ENCODE measurements at places on chromosomes 11 and 22.

DNA sequence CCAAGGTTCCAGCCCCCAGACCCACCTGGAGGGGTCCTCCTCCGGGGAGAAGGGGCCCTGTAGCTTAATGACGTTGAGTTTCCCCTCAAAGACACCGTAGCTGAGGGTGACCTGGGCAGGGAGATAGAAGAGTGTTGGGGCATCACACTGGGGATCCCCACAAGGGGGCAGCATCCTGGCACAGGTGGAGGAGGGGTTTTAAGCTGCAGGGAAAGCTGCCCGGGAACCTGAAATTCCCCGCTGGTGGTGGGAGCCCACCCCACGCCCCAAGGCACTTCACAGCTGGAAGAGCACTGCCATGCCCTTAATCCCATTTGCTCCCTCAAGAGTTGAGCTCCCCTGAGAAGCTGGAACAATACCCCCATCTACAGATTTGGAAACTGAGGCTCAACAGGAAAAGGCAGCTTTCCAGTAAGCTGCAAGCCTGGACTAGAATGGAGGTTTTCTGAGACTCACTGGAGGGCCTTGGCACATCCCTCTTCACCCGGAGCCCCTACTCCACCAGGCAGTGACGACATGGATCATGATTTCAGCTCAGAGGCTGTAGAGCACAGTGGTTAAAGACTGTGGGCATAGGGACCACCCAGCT is 13.7 kb downstream of the MFNG start:
- no peak for DNase-seq

DNA sequence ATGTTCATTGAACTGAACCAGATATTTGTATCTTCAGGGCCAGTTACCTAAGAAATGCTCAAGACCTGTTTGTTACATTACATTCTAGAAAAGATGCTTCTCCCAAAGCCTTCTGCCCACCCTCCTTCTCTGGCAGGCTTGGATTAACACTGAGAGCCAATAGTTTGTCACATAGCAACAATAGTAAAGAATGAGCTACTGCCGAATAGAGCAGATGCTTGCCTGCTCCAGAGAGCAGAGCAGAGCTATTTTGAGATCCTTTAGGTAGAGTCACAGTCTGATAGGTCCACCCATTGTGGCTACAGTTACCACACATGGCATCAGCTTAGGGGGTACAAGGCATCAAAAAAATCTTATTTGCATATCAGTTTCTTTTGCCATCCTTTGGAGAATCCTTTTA is 13.5 kb upstream of the EP300 start:
- no peak for DNase-seq

- no peak for DNase-seq
Observed at GRCh38 chr22:33779243-33779642, 141.0 kb downstream of the LARGE1 start.

DNA sequence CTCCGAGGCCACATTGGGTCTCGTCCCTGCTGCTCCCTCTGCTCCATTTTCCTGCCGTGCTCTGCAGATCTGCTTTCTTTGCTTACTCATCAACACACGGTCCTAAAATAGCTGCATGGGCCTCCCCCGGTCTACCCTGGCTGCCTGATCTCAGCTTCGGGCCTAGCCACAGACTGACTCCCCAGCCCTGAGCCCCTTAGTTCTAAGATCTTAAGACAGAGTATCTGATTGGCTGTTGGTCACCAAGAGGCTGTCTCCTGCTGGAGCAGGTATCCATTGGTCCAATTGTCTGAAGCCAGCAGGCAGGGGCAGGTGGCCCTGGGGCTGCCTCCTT is 53.7 kb upstream of the NECTIN1 start:
- no peak for DNase-seq

DNA sequence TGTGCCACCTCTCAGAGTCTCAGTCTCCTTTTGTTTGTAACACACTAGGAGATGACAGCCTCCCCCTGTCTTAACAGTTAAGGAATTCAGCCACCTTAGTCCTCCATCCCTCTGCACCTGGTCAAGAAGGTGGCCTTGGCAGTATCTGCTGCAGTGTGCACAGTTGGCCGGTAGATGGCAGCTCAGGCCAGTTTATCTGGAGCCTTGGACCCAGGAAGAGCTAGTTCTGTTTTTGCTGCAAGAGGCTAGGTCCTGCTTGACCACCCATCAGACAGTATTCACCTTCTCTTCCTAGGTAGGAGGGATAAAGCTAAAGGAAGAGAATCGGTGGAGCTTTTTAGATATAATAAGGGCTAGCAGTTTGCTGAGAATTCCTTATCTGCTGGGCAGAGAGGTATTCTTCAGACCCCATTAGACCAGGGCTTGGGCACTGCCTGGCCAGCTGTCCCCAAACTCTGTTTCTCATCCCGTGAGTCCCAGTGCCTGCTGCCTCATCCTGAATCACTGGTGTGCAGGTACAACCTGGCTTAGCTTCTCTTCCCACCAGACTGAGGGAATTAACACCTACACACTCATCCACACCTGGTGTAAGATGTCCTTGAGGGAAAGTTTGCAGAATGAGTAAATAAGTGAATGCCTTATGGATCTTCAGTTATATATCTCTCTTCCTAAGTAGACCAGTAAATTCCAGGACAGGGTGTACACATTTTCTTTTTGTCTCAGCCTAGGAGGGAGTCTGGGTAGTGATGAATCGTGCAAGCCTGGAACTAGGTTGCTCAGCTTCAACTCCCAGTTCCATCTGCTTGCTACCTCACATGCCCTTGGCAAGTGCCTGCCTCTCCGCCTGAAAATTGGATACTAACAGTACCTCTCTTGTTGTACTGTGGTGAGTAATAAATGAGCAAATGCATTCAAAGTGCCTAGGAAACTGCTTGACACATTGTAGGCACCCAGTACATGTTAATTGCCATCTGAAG is 70.8 kb upstream of the NARS2 start:
- DNase-seq = peak; percentile 78
